Hepatic stellate cell (primary cell): ENCODE measurements at places on chromosomes 1 and 21.

DNA sequence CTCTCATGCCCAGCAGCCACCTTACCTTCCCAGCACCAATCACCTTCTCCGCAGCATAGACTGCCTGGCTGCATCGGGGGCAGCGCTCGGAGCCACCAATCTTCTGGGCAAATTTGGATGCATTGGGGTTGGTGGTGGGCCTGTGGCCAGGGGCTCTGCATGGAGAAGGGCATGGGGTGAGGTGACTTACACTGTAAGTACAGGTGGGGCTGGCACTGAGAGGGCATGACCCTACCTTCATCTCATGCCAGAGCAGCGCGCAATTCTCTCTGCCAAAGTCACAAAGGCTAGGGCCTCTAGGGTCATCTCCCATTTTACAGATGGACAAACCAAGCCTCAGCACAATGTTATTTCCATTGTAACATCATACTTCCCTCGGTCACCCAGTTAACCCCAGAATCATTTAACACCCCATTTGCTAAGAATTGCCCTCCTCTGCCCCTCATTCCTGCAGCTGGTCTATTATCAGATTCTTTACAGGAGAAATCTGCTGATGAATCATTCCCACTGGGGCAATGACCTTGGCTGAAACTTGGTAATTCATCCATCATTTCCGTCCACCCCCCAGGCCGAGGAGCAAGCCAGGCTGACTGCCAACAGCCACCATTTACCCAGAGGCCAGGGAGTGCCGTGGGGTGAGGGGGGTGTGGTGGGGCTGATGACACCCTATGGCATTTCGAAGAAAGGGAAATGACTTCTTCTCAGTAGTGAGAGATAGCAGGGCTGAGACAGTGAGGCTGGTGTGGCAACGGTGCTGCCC, 17.9 kb downstream of the CSRP1 start:
- DNase-seq, result peak; percentile 95

DNA sequence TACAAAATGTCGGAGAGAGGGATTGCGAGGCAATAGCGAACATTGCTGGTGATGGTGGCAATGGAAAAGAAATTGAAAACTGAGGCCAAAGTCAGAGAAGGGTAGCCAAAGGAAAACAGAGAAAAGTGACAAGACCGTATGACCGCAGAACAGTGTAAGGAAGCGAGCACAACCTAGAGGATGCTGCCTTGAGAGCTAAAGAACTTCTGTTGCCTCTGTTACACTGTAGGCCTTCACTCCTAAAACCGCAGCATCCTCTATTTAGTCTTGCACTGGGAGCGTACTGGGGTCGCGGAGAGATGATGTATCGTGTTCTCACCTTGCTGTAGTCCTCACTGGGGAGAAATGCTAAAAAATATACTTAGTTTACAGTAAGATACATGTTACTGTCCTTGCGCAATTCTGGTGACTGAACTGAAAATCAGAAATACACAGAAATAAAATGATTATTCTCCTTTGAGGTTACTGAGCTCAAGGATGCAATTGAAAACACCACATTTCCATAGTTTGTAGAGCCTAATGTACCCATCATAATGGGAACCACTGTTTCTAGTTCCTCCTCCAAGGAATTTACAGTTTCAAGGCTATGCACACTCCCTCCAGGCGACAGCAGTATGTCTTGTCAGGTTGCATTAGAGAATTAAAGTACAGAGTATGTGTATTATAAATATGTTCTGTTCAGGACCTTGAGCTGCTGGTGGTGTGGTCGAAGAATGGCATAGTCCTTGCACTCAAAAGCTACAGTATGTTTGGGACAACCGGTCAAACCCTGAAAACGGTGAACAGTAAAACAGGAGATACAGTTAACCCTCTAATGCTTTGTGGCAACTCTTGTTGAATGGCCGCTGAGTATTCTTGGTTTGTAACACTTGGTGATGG, 1.3 kb downstream of the NEK7 start:
- DNase-seq, result peak; percentile 18

DNA sequence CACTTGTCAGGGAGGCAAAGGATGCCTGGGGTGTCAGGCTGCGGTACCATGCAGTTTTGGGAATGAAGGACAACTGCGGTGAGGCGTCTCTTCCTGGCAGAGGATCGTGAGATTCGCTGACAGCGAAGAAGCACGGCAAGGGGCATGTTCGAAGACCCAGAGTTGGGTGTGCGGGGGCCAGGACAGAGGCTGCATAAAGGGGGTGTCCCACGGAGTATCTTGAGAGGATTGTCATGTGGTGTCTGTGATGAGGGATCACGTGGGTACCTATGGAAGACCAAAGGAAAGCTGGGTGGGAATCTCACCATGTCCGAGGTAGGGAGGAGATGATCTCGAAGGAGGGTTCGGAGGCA, 372 bp downstream of the SLC25A44 start:
- DNase-seq, result no peak

DNA sequence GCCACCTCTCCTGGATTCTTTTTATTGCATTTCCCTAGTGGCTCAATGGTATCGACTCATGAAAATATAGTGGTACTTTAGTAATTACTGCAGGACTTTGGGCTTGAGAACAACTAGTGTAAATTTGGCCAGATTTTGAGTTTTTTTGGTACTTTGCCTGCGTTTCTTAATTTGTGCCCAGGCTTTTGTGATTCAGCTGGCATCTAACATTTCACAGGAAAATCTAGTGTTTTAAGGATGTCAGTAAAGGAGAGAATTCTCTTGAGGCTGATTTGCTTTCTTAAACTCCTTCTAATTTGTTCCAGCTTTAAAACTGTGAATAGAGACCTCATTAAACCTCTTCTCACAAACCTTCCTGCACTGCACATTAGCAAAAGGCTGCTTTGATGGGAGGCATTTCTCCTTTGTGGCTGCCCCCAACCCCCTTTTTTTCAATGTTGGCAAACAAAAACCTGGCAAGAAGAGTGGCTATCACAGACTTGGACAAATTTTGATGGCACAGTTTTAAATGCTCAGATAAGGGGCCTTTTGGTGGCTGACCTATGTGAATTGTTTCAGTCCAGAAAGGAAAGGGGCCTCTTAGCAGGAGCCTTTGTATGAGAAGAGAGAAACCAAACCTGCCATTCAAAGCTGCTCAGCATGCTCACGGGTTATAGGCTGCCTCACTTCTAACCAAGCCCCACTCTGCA, 113.4 kb upstream of the RAVER2 start:
- no peak for DNase-seq

- DNase-seq, result no peak
Measured at GRCh38 chr1:216461466-216461865, 38.2 kb upstream of the USH2A start.

DNA sequence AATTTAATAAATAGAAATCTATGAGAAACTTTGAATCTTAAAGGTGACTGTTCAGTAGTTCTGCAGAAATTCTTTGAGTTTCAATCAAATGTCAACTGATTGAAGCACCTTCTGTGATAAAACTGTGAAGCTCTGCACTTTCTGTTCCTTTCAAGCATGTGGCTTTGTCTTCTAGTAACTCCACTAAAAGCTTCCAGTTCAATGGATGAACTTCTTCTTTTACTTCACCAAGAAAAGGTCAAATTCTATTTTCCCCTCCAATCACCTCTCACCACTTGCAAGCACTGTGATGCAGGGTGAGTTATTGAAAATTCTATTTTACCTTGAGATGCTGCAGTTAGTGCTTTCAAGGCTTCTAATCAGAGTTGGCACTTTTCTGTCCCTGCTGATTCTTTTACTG, 515.3 kb upstream of the B3GALT2 start:
- no peak for DNase-seq

DNA sequence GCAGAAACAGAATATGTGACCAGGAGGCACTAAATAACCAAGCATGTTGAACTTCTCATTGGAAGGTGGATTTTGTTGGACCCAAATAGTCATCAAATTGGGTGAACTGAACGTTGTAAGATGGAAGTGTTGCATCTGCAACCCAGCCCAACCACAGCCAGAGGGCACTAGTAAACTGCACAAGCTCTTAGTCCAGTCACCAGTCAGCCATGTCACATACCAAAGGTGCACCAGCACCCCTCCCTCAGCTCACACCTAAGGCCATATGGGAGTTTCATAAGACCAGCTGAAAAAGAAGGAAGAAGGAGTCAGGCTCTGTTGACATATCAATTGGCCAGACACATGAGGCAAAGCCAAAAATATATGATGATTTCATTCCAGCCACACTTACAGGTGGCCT, 481.7 kb upstream of the NR5A2 start:
- DNase-seq, result no peak

GRCh38 chr1:115547696-115548095, 94.1 kb upstream of the VANGL1 start:
- no peak for DNase-seq

DNA sequence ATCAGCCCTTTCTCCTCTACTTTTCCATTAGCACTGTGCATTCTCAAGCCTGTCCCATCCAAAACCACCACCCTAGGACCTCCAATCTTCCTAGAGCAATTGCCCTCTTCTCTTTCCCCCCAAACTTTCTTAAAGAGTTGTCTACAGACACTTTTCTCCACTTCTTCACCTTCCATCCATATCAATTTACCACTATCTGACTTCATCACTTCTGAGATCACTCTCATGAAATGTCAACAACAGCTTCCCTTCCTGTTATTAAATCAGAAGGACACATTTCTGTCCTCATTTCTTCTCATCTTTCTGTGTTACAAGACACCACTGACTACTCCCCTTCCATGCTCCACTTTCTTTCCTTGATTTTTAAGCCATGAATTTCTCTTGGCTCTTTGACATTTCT, 36.0 kb upstream of the CFAP298 start:
- DNase-seq, result no peak

DNA sequence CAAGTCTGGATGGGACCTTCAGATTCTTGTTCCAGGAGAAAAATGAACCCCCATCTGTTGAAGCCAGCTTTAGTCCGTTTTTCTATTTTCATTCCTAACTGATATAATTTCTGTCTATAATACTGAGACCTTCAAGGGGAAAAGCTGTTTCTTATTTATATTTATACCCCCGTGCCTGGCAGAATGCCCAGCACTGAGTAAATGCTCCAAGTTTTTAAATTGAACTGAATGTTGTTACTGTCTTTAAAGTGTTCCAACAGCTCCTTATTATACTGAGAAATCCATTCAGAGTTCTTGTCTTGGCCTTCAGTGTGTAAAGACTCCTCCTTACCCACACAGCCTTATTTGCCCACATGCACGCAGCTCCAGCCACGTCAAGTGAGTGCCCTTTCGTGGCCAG, 178.6 kb upstream of the HMGB4 start:
- DNase-seq, result no peak

DNA sequence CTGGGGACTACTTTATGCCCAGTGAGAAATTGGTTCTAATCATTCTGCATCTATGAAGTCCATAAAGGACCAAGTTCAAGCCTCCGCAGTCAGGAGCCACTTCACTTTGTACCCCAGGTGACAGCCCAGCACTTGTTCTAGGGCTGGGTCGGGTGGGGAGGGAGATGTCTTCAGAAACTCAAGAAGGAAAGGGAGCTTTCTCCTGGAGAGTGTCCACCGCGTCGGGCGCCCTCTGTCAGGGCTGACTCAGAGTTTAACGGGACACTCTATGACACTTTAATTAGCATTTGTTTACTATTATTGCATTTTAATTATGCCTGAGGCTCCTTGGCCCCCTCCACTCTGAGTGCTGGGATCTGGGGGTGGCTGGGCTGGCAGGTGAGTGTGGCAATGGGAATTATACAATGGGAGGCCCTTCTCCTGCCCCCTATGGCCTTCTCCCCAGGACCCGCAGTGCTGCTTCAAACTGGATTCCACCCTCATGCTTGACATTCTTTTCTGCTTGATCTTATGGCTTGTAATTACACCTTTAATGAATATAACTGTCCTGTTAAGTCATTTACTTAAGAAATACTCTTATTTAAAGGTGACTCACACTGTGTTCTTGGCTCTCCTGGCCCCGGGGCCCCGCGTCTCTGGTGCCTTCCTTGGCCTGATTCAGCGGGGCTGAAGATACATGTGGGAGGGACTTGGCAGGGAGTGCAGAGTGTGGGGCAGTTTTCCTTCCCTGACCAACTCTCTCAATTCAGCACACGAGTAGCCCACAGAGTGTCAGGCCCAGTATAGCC, 136.6 kb downstream of the PLXNA2 start:
- peak; percentile 49 for DNase-seq

- no peak for DNase-seq
Measured at GRCh38 chr1:243594455-243594854, 255.6 kb downstream of the AKT3 start.

- no peak for DNase-seq
Measured at GRCh38 chr21:32484706-32485380, 72.3 kb downstream of the EVA1C start.

DNA sequence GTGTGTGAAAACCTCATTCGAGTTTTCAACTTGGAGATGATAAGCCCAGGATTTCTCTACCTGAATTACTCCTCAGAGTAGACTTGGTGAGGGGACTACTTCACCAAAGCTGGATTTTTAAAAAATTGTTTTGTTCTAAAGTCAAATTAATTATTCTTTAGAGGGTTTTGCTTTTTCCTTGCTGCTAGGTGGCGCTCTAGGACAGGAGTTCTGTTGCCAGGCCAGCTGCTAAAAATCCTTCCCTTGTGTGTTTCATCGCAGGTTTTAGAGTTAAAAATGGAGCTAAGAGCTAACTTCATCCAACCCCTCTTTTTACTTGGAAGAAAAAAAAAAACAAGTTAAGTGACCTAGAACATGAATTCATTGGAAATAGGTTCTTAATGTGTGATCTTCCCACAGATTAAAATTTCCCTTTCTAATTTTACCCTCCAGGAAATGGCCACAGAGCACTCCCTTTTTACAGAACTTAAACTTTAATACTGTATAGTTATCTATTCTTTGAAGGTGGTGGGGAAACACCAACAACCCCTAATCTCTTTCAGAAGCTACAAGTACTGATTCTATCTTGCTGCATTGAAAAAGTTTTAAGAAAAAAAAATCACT, 36.7 kb upstream of the FAM163A start:
- DNase-seq, result peak; percentile 35

- DNase-seq, result peak; percentile 69
Measured at GRCh38 chr1:240732390-240732789, 120.4 kb upstream of the GREM2 start.

DNA sequence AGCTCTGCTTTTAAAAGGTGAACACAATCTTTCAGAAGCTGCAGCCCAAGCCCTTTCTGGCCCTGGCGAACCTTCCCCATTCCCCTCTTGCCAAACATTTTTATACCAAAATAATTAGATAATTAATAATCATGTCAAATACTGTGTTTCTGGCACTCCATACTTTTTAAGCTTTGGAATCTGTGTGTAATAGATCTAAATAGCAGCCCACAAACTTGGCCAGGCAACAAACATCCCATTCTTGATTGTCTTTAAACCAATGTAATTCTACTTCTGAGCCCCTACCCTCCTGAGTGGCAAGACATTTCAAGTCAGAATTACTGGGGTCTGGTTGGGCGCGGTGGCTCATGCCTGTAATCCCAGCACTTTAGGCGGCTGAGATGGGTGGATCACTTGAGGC, 137.7 kb downstream of the NAV1 start:
- no peak for DNase-seq

- no peak for DNase-seq
Measured at GRCh38 chr1:59266927-59267293, 30.0 kb upstream of the FGGY start.
